ENCODE measurements at places on chromosomes 16 and 17. TPM values are rescaled to one million over a fixed set of nuclear protein-coding genes. Genes with fewer than 3 reads are reported as not detected.

The GLTPD2 gene
- total RNA-seq = not detected

The LRRC36 gene
- total RNA-seq = not detected

The CACNG1 gene
- not detected for total RNA-seq

The KCNH6 gene
- total RNA-seq = not detected

The PFN1 gene
- total RNA-seq = 517 TPM

The RDM1 gene
- not detected for total RNA-seq

The WSCD1 gene
- 0.16 TPM for total RNA-seq
